Hematopoietic multipotent progenitor cell treated with erythropoietin and hydrocortisone succinate and interleukin-3 and kit ligand, for 15 days (in vitro differentiated cells): ENCODE measurements at places on chromosomes 16 and 17.
A peak's percentile ranks its signal among the peaks of the same experiment; 100 is the strongest.

GRCh38 chr17:19781488-19782458, 33.7 kb upstream of the ALDH3A1 start:
- DNase-seq, result no peak

- no peak for DNase-seq
These were observed 404.8 kb upstream of the HSBP1 start for GRCh38 chr16:83402967-83403366.

DNA sequence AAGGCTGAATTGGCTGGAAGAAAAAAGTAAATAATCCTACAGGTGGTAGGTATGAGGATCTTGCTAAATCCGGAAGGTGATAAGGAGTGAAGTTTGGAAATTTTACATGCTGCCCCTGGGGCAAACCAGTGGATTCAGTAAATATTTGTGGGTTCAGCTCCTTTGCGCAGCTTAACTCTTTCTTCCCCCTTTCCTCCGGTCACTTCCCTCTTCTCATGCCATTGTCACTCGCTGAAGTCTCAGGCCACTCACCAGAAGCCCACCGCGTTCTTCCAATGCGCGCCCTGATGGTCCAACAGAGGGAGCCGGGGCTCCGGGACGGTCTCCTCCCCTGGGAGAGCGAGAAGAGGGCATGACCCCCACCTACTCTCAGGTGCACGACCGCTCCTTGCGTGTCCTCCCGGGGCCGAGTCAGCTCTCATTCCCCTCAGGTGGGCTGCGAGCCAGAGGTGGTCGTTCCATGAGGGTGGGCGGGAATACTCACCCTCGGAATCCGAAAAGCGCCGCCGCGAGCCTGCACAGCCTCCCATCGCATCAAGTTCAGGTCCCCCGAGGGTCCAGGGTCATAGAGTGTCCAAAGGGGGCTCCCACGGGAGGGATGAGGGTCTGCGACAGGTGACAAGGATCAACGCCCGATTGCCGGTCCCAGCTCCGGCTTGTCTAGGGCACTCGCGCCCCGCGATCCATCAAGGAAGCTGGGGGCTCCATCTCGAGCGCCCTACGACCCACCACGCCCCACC, 474 bp downstream of the CLN3 start:
- peak; percentile 13 for DNase-seq

DNA sequence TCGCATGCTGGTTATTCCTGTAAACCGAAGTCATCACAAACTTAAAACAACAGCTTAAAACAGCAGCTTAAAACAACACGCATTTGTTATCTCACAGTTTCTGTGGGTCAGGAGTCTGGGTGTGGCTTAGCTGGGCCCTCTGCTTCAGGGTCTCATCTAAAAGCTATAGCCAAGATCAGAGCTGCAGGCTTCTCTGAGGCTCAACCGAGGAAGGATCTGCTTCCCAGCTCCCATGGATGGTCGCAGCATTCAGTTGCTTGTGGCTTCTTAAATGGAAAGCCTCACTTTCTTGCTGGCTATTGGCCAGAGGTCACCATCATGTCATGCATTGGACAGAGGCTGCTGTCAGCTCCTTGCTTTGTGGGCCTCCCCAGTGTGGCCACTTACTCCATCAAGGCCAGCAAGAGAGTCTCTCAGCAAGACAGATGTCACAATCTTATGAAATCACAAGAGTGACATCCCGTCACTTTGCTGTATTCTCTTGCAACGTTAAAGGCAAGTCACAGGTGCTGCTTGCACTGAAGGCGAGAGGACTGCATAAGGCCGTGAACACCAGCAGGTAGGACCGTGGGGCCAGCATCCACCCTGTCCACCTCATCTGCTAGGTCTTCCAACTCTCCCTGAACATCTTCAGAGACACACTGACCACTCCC, 117.9 kb upstream of the TNRC6C start:
- peak; percentile 15 for DNase-seq
